ENCODE measurements at places on chromosomes 1 and 21. TPM values are rescaled to one million over a fixed set of nuclear protein-coding genes. Genes with fewer than 3 reads are reported as not detected.

Gene DMRTA2
- total RNA-seq, result not detected

Gene ESRRG
- 9.1 TPM for total RNA-seq

DNA sequence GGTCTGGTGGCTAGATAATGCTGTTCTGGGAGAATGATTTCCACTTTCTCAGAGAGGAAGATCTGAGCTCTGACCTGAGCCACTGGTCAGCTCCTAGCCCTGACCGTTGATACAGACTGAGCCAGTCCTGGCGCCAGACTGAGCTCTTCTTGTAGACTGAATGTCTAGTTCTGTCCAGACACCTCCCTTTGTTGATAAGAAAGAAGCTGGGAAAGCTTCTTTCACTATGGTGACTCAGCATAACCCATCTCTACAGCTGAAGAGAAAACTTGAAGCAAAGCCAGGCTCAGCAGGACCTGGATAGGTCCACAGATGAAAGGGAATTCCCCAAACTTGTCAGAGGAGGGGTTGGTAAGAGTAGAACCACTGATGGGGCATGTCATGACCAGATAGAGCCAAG, 9.9 kb upstream of the TRABD2B start:
- no peak overlapping the region for H3K27ac ChIP-seq
- DNase-seq, result no peak
- H3K4me1 ChIP-seq, result no peaks in the 10 kb centered on the region
- no peak overlapping the region for H3K4me3 ChIP-seq
- H3K27me3 ChIP-seq, result no peaks in the 10 kb centered on the region
- H3K36me3 ChIP-seq, result no peaks in the 10 kb centered on the region

GRCh38 chr1:153260585-153261280, 1.2 kb downstream of the LORICRIN start:
- H3K4me3 ChIP-seq, result peak overlapping the region; percentile 66
- H3K27me3 ChIP-seq, result peaks cover 25% of the 10 kb centered on the region
- no peaks in the 10 kb centered on the region for H3K4me1 ChIP-seq
- H3K27ac ChIP-seq, result peak overlapping the region; percentile 38
- no peaks in the 10 kb centered on the region for H3K36me3 ChIP-seq

DNA sequence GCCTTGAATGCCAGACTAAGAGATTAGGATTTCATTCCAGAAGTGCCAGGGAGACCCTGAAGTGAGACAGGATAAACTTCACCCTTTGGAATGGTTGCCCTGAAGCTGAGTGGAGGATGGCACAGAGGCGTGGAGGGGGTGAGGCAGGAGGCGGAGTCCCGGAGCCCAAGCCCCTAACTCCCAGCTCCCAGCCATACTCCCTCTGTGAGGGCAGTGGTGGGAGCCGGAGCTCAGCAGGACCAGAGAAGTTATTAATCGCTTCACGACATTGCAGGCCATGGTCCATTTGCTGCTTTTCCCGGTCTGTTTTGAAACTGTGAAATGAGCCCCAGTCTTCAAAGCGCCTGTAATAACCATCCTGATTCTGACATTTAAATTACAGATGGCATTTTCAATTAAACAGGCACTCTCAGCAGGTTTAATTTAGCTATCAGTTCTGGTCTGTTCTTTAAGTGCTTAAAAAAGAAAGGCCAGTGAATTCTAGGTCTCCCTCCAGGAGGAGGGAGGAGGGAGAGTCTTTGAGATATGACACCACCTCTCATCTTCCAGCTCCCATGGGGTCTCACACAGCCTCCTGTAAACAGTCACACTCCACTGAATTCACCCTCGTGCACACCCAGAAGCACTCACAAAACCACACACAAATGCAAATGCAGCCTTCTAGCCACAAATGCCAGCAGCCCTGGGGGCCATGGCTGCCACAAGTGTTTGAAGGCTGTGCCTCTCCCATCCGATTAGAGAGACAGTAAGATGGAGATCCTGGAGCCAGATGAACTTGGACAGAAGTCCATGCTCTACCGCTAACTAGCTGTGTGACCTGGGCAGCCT, 19.6 kb downstream of the FBXO2 start:
- no peak for DNase-seq
- no peak overlapping the region for H3K4me3 ChIP-seq
- no peak overlapping the region for H3K27ac ChIP-seq
- H3K36me3 ChIP-seq, result no peaks in the 10 kb centered on the region
- H3K4me1 ChIP-seq, result no peaks in the 10 kb centered on the region

DNA sequence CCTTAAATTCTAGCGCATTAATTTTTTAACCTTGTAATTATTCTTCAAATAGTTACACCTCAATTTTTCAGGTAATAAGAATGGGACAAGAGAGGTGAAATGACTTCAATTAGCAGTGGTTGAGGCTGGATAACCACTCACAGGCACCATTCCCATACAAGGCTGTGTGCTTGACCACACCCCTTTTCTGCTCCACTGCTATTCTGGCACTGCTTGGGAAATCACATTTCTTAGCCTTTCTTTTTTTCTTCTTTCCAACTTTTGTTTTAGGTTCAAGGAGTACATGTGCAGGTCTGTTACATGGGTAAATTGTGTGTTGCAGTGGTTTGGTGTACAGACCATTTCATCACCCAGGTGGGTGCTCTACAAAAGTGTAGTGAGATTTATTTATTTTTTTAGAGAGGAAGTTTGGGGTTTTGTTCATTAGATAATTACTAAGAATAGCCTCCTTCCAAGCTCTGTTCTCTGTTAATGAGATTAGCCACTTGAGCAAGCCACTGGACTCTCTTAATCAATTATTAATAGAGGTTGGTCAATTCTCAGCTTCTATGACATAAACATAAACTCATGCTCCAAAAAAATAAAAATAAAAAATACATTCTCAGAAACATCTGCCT, 14.4 kb downstream of the ILDR2 start:
- H3K27me3 ChIP-seq, result no peaks in the 10 kb centered on the region
- H3K4me3 ChIP-seq, result no peak overlapping the region
- no peaks in the 10 kb centered on the region for H3K4me1 ChIP-seq
- DNase-seq, result no peak
